ENCODE measurements at places on chromosomes 2 and 18. TPM values are rescaled to one million over a fixed set of nuclear protein-coding genes. Genes with fewer than 3 reads are reported as not detected.

The INSIG2 gene
- 21.6 TPM for total RNA-seq

The TXNDC2 gene
- total RNA-seq, result under 0.01 TPM

The LAMA3 gene
- total RNA-seq, result 2.5 TPM

The MDH1B gene
- 3.4 TPM for total RNA-seq

The DSEL gene
- total RNA-seq, result 59.0 TPM

The SOX11 gene
- total RNA-seq, result 312 TPM

The CDK15 gene
- total RNA-seq, result under 0.01 TPM

The PTPRN gene
- 32.7 TPM for total RNA-seq

The TNFRSF11A gene
- total RNA-seq, result under 0.01 TPM

The NYAP2 gene
- 12.5 TPM for total RNA-seq

The ACMSD gene
- not detected for total RNA-seq

The COL4A4 gene
- 0.74 TPM for total RNA-seq

The TTLL4 gene
- 9.6 TPM for total RNA-seq

The MC4R gene
- total RNA-seq, result 1.2 TPM

The FBXO36 gene
- 3.9 TPM for total RNA-seq
